Left colon (tissue), 2 donors: ENCODE measurements at places on chromosomes 1 and 21. TPM values are rescaled to one million over a fixed set of nuclear protein-coding genes. Genes with fewer than 3 reads are reported as not detected.

The KPRP gene
- total RNA-seq: not detected

The REN gene
- 0.59 TPM for total RNA-seq

DNA sequence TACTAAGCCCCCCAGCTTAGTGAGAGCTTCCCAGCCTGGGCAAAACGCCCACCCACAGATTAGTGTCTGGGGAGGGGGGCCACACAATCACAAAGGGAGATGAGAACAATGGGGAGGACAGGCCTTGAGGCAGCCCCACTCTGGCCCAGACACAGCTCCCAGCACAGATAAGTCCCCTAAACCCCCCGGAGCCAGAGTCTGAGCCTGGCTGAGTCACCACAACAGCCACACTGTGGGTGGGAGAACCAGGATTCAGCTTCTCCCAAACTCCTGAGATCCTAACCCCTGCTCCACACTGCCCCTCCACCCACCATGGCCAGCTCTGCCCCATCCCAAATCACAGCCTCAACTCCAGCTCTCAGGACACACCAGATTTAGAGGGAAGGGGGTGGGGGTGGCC is 4.2 kb downstream of the NECTIN4 start:
- no peak for DNase-seq

DNA sequence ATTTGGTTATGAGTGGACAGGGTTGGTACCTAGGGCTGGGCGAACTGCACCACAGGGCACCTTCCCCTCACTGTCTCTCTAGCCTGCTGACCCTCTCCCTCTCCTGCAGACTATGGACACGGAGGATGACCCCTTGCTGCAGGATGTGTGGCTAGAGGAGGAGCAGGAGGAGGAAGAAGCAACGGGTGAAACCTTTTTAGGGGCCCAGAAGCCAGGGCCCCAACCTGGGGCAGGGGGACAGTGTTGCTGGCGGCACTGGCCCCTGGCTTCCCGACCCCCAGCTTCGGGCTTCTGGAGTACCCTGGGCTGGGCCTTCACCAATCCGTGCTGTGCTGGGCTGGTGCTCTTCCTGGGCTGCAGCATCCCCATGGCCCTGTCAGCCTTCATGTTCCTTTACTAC is 21.9 kb downstream of the DISP3 start:
- DNase-seq: no peak

DNA sequence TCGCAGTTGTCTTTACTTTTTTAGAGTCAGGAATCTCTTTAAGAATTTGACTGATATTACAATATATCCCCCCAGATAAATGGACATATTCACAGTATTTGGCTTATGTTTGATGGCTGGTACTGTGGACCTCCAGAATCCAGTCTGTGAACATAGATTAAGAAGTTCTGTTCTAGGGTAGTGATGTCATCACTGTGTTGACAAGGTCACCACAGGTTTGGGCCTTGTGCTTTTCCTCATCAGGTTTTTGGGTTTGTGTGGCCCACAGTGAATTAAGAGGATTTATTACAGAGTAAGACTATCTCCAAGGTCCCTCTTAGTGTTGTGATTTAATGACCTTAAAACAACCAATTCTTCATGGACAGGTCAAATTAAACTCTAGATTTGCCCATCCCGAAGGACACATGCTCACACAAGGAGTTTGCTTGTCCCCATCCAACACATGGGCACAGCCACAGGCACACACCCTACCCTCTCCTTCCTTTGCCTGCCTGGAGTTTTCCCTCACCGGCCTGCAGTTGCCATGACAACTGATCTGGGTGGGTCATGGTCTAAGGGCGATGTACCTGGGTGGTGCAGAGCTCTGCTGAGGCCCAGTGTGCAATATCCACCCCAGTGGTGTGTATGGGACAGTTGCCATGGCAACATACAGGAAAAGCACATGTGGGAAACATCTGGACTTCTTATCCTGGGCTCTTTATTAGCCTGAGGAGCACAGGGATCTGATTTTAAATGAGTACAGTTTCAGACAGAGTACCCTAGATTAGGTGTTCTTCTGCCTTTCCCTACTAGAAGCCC is 98.6 kb downstream of the NAV1 start:
- no peak for DNase-seq

- no peak for DNase-seq
Measured at GRCh38 chr1:151838222-151839081, 1.2 kb downstream of the C2CD4D start.

DNA sequence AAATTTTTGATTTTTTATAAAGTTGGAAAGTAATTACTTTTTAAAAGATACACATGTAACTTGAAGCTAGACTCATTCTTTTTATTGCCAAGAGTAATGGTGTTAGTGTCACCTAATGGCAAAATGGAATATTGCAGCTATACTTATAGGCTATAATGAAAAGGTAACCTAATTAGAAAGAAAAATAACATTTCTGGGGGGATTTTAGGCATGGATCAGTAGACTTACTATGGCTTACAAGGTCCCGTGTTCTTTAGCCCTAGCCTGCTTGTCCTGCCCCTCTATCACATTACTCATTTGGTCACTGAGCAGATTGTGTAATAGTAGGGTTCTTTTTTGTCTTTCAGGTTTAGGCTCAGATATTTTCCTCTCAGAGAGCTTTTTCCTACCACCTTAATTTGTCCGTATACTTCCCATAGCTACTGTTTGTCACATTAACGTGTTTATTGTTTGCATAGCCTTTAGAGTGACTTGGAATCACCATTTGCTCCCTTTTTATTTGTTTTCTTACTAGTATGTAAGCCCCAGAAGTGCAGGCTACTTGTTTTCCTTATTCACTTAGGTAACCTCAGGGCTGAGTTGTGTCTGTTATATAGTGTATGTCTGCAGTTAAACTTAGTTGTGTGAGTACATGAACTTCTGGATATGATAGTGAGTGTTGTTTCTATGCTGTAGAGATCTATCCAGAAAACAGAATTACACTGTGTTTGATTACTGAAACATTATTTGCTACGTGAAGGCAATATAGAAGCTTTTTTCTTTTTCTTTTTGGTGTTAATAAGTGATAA is 58.7 kb downstream of the RABGAP1L start:
- DNase-seq: no peak
